ENCODE measurements at places on chromosomes 1 and 21.

GRCh38 chr1:53071167-53071865, 9.3 kb downstream of the PODN start:
- no peak for DNase-seq

DNA sequence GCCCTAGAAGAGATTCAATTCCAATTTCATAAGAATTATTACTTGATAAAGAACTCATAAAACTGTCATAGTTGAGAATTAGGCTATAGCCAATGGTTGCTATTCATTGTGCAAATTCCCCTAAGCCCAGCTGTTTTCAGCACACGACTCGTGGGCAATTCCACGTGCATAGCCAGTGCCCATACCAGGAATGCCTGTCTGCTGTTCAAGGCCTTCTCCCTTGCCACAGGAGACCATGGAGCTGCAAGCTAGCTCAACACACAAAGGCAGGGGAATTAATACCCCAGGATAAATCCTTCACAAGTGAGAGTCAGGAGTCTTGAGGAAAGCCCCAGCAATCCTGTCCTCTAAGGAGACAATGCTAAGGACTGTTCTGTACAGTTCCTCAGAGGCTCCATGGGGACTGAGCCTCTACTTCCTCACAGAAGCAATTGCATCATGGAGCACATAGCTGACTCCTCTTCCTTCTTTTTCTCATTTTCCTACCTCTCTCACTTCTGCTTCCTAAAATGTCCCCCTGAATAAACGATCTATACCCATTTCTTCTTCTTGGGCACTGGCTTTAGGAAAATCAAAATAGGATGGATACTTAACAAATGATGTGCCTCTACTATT, 19.1 kb upstream of the CHRM3 start:
- DNase-seq: no peak

- DNase-seq: no peak
Measured at GRCh38 chr1:6167391-6168303, 12.5 kb downstream of the CHD5 start.

- no peak for DNase-seq
Measured at GRCh38 chr1:116711263-116711840, 42.9 kb upstream of the CD2 start.

GRCh38 chr1:57916041-57916440, 492.2 kb upstream of the DAB1 start:
- no peak for DNase-seq

GRCh38 chr1:201625226-201625761, 86.4 kb downstream of the NAV1 start:
- peak; percentile 93 for DNase-seq

DNA sequence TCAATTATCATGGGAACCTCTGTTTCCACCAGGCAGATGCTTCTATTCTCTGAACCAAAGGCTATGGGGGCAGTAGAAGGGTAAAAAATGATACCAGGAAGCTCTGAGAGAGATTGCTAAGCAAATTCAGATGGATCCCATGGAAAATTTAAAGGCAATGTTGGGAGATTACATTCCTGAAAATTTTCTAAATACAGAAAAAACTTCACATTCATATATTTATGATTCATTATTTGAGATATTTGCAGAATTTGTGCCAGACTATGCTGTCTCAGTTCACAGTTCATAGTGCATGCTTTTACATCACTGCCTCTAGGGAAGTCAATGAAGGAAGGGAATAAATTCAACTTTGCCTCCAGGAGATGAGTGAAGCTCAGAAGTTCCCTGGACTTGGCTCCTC, 57.5 kb downstream of the KCNT2 start:
- DNase-seq: no peak

DNA sequence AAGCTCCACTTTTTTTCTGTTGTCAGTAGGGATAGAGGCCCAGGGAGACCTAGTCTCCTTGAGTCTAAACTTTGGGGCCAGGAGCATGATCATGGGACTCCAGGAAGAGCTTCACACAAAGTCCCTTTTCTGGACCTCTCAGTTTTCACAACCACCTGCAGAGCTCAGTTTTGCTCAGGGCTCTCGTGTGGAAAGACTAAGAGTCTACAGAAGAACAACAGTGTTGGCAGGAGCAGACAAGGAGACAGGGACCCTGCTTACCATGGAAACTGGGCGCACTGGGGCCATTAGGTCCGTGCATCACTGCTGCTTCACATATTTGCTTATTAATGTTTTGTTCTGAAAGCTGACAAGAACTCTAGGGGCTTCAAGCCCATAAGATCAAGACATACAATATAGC, 63.9 kb upstream of the HSD17B7 start:
- no peak for DNase-seq

DNA sequence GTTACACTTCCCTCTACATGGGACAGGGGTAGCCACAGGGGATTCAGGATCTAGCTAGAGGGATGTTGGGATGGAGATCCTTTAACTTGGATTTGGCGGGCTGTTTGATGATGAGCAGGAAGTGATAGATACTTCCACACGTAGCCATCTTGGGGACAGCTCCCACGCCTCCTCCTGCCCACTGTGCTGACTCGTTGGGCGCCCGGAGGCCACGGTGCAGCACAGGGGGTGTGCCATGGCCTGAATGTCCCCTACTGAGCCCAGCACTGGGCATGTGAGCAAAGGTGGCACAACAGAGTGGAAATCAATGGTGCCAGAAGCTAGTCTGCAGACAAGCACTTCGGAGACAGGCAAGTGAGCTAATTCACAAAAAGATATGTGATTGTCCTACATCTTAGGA, 31.6 kb upstream of the CCSAP start:
- no peak for DNase-seq

GRCh38 chr1:35850051-35850450, 33.0 kb upstream of the AGO1 start:
- no peak for DNase-seq

- DNase-seq: no peak
Measured at GRCh38 chr1:229832695-229833094, 206.6 kb downstream of the URB2 start.

DNA sequence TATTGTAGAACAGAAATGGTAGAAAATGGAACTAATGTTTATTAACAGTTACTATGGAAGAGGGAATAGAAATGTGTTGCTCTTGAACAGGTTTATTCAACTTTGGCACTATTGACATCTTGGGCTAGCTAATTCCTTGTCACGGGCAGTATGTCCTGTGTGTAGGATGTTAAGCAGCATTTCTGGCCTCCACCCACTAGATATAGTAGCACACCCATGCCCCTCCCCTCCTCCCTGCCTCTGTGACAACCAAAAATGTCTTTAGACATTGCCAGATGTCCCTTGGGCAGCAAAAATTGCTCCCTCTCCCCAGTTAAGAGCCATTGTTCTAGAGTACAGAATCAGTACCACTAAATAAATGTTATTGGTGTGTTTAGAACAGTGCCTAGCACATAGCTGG, 91.4 kb upstream of the TPTE start:
- DNase-seq: no peak

- no peak for DNase-seq
Measured at GRCh38 chr1:165383599-165384405, 27.3 kb upstream of the LMX1A start.

DNA sequence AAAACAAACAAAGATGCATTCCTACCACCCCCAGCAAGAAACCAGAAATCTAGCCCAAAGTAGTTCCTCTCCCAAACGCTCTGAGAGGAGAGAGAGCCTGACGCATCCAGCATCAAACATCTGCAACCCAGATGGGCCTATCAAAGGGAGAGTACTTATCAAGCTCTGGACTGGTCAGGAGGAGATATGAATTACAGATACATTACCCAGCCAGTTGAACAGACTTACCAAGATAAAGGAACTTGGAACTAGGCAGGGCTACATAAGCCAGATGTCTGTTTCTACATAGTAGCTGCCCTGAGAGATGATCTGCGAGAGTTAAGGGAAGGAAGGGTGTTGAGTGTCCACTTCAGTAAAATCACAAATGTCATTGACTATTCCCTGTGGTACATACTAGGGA, 138.4 kb downstream of the PAPPA2 start:
- DNase-seq: no peak

GRCh38 chr1:112686417-112686816, 12.0 kb downstream of the MOV10 start:
- no peak for DNase-seq

DNA sequence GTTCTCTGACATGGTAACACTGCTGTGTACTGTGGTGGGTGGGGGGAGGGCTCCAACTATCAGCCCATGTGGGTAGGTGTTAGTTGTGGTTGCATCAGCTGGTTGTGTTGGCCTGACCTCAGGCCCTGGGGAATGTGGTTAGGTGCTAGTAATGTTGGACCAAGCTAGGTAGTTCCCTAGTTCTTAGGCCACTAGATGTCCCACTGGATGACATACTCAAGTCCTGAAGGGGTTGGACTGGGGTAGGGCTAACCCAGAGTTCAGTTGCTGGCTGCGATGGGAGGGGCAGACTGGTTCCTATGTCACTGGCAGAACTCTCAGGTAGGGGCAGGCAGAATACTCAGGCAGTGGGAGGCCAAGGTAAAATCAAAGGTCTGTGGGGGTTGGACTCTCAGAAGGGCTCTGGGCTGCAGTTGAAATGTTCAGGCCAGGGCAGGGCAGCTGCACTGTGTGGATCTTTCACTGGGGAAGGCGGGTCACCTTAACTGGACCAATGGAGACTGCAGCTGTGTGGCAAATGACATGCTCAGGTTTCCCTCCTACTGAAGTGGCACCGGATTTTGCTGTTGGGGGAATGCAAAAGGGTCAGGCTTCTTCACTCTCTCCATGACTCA, 870.7 kb downstream of the LRRIQ3 start:
- no peak for DNase-seq

DNA sequence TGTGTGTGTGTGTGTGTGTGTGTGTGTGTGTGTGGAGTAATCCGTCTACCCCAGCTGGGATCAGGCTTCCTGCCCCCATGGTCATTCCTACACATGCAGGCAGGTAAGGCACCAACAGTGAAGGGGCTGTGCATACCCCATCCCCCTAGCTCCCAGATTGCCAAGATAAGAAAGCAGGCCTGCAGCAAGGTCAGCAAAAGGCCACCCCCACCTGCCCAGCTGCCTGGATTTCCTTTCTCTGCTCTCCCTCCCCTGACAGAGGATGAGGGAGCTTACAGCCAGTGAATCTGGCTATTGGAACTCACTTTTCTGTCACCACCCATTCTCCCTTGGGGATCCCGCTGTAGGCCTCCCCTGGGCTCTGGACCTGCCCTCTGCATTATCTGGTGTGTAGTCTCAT, 7.9 kb downstream of the ALX3 start:
- no peak for DNase-seq

- no peak for DNase-seq
Measured at GRCh38 chr1:183404476-183404875, 13.7 kb downstream of the NMNAT2 start.

GRCh38 chr1:74779750-74780149, 46.8 kb downstream of the TYW3 start:
- no peak for DNase-seq

- no peak for DNase-seq
Measured at GRCh38 chr1:58926152-58926551, 142.3 kb upstream of the JUN start.

DNA sequence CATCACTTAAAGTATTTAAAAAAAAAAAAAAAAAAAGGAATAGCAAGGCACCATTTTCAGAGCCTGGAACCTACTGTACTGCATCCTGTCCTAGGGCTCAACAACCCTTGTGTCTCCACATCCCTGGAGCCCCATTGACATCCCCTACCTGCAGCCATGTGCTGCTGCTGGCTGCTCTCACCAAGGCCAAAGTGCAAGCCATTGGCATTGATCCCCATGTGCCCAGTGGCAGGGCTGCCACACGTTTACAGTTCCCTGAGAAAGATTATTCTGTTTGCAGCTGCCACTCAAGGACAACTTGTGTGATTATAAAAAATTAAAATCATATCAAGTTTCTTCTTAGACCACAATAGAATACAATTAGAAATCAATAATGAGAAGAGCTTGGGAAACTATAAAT, 129.9 kb downstream of the LHX8 start:
- DNase-seq: no peak

- DNase-seq: no peak
Measured at GRCh38 chr1:30294508-30294907, 428.9 kb downstream of the MATN1 start.

DNA sequence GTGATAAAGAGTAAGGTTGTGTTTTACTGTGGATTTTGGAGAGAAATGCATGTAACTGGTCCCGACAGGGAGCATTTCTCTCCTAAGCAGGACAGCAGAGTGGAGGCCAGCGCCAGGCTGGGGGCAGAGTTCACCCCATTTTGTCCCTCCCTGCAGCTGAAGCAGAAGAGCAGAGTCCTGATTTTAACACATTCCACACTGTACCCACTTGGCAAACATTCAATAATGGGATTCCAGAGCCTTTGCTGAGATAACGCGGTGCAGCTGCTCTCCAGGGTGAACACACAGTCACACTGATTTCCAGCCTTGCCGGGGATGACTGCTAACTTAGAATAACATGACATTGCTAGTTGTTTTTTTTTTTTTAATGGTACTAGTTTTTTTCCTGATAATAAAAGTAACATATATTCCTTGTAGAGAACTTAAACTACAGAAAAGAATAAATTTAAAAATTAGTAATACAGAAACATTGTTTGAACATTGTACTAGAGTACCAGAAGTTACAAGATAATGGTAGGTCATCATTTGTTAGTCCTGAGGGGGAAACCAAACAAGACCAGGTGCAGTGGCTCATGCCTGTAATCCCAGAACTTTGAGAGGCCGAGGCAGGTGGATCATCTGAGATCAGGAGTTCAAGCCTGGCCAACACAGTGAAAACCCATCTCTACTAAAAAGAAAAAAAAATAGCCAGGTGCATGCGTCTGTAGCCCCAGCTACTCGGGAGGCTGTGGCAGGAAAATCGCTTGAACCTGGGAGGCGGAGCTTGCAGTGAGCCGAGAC, 77.2 kb downstream of the SCCPDH start:
- DNase-seq: peak; percentile 72

- DNase-seq: no peak
Measured at GRCh38 chr1:179167418-179167777, 62.1 kb downstream of the ABL2 start.

DNA sequence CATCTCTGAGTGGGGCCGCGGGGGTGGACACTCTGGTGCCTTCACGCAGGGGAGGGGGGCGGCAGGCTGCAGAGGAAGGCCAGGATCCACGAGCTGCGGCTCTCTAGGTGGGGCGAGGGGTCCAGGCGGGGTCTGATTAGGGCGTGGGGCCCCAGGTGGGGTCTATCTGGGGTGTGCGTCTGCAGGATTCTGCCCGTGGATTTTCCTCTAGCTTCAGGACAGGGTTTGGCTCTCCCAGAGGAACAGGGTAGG, 6.3 kb downstream of the JMJD4 start:
- no peak for DNase-seq

DNA sequence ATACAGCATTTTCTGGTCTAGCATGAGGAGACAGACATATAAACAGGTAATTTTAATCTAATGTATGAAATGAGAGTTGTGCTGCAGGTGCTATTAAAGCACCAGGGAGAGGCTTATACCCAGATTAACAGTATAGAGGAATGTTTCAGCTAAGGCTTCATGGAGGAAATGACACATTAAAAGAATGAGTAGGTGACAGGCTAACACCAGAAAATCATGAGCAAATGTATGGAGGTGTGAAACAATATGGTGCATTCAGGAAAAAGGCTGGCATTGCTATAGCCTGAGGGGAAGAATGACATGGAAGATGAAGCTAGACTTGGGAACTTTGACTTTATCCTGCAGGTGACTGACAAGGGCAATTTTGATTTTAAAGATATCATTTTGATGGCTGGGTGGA, 7.0 kb downstream of the ARPC5 start:
- DNase-seq: no peak
